ENCODE measurements at places on chromosomes 11 and 22.

GRCh38 chr11:118410055-118410745 lies 8.8 kb downstream of the ATP5MG start:
- DNase-seq, result no peak

- no peak for DNase-seq
Observed at GRCh38 chr11:80281194-80281593, 840.4 kb upstream of the TENM4 start.

DNA sequence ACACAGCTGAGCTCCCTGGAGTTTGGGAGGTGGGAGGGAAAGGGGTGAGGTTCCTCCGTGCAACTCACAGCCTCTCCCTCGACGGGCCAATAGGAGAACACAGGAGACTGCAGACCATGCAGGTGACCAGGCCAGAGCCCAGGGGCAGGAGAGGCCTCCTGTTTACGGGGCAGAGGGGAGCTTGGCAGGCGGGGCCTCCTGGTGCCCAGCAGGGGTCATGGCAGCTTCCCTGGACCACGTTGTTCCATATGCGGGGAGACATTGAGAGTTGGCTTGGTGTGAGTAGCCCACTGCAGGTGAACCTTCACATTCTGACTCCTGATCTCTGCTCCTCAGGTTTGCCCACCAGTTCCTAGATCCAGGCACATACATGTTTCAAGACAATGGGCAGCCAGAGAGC lies 19.3 kb upstream of the XKR3 start:
- no peak for DNase-seq

- DNase-seq, result no peak
Observed at GRCh38 chr22:36767035-36767775, 8.7 kb downstream of the IFT27 start.

DNA sequence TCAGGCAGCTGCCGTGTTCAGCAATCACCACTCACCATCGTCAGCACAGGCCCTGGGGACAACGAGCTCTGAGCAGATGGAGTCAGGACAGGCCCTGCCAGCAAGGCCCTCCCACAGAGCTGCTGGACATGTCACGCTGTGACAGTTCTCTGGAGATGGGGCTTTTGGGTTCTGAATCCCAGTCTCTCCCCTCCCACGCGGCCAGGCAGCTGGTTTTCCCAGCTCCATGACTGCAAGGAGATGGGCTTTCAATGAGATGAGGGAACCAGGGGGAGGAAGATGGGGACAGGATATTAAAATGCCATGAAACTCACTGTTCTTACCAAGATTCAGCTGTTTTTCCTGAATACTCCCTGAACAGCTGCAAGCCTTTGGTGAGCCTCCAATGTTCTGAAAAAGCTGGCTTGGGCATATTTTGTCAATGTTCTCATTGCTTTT lies 305.9 kb downstream of the BRD1 start:
- DNase-seq, result no peak

DNA sequence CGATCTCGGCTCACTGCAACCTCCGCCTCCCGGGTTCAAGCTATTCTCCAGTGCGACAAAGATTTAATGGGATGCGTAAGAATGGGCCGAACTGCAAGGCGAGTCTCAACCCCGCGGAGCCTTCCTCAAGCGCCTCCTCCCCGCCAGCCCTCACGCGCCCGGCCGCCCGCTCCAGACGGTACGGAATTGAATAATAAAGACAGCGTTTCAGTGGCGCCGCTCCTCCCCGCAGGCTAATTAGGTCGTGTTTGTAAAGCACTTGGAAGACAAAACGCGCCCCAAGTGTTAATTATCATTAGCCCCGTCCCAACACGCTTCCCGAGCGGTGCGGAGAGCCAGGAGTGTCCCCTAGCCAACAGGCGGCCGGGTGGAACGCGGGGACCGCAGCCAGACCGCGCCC lies 192.0 kb downstream of the BUD13 start:
- no peak for DNase-seq

- no peak for DNase-seq
Observed at GRCh38 chr11:82458761-82459160, 274.9 kb downstream of the FAM181B start.

GRCh38 chr11:82523141-82523540 lies 210.5 kb downstream of the FAM181B start:
- DNase-seq, result no peak

GRCh38 chr11:14905104-14906033 lies 13.3 kb upstream of the CYP2R1 start:
- DNase-seq, result no peak

DNA sequence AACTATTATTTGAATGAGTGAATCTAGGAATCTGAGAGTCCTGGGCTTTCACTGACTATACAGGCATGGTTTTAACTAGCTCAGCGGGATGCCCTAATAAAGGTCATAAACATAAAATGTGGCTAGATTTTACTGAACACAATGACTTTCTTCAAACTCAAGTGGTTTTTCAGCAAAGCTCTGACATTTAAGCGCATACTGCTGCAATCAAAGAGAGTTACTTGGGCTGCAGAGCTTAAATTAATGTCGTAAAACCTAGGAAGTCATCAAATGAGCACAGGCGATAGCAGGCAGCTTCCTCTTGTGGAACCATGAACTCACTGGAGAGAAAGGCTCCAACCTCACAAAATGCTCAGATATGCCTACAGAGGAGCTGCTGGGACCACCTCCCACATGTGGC lies 6.7 kb downstream of the CSNK2A3 start:
- DNase-seq, result no peak

Measured in fibroblast of skin of left biceps (primary cell).